ENCODE measurements at places on chromosomes 16 and 17.

GRCh38 chr17:81337476-81337879 lies 42.4 kb upstream of the SLC38A10 start:
- no peak for DNase-seq

DNA sequence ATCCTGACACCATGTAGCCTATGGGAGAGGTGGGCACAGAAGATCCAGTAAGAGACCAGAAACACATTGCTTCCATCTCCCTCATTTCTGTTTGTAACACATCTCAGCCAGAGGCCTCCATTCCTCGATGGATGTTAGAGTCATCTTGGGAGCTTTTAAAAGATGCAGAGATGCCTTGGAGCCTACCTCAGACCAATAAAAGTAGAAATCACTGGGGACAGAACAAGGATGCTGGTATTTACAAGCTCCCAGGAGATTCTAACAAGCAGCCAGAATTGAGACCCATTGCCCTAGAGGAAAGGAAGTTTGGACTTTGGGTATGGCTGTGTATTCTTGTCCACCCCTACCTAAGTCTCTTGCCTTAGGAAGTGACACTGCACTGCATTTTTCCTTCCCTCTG lies 40.8 kb downstream of the HS3ST3A1 start:
- DNase-seq, result peak; percentile 20

DNA sequence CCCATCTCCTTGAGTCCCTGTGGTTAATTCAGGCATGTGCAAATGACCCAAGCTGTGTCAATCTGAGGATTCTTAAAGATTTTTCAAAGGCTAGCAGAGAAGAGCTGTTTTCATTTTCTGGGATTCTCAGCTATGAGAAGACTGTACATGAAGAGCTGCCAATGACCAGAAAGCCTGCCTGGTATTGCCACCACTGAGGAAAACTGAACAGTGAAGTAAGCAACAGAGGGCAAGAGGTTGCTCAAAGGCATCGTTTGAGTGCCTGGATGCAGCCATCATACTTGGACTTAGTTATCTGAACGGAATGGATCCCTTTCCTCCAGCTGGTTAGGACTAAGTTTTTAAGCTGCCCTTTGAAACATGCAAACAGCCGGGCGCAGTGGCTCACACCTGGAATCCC lies 38.4 kb downstream of the FAM20A start:
- no peak for DNase-seq

DNA sequence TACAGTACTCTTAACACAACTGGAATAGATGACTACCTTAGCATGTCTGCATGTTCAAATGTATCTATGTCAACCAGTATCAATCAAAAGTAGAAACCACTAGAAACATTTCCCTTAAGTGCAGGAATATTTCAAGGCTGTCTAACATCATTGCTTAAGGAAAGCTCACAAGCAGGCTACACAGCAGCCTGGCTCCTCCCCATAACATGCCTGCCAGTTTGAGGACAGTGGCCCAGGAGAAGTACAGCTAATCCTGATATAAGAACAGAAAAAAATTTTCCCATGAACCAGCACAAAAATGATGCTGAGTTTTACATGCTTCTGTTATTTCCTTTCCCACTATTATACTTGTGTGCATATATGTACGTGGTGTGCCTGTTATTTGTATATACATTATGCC lies 175.1 kb downstream of the MYO1D start:
- no peak for DNase-seq

DNA sequence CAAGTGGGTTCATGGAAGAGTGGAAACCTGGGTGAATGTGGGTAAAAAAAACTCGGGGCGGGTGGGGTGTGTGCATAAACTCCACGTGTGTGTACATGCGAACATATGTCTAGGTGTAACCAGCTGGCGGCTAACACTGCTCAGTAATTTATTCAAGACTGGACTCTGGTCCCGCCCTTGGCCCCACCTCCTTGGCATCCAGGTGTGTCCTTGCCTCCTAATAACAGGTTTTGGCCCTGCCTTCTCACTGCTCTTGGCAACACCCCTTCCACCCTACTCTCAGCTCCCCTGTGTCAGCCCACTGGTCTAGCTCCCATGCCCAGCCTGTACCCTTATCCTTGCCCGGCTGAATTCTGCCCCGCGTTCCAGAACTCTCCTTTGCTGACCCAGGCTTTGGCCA lies 8.3 kb downstream of the FLII start:
- no peak for DNase-seq

DNA sequence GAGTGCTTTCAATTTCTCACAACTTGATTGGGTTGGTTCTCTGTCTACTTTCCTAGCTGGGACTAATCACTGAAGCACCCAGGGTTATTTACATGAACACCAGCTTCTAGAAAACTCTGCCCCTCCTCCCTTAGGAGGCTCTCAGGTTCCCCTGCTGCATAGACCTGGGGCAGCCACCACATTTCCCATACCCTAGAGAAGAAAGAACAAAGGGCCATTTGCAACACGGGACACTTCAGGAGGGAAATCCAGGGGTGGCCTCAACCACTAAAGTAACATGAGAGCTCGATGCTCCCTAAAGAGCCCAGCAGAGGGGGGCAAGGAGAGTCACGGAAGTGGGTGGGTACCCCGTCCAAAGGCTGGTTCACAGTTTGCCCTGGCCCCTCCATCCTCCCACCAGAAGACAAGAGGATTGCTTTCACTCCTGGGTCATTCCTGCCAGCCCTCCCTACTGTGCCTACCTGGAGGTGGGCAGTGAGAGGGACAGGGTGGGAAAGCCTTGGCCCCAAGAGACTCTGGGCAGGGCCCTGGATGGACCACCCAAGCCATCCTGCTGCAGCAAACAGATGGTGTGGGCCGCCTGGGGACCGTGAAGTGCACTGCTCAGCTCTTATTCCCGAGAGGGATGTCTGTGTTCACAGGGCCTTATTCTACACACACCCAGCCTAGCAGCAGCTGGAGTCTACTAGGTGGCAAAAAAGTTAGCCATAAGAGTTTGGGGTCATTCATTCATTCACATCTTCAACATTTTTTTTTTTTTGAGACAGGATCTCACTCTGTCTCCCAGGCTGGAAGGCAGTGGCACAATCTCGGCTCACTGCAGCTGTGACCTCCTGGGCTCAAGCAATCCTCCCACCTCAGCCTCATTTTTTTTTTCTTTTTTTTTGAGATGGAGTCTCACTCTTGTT lies 392.1 kb downstream of the SOX9 start:
- no peak for DNase-seq

GRCh38 chr16:31709181-31709580 lies 164.4 kb upstream of the ZNF267 start:
- DNase-seq, result no peak

GRCh38 chr17:66929591-66929990 lies 34.9 kb upstream of the CACNG4 start:
- no peak for DNase-seq

GRCh38 chr17:4945176-4945943 lies 3.0 kb downstream of the PFN1 start:
- DNase-seq, result peak; percentile 92

DNA sequence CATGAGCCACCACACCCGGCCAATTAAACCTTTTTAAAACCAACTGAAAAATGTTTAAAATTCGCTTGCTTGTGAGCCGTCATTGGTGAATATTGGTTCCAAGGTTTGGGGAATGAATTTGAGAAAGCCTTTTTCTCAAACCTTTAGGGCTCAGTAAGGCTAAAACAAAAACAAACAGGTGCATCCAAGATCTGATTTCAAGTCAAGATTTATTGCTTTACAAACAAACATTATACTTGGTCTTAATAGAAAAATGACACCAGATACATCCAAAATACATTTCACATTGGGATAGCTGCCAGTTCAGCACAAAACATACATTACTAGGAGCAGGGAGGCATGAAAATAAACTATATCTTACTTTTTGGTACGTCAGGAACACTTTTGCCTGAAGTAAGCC lies 5.4 kb downstream of the C17orf58 start:
- DNase-seq, result no peak

DNA sequence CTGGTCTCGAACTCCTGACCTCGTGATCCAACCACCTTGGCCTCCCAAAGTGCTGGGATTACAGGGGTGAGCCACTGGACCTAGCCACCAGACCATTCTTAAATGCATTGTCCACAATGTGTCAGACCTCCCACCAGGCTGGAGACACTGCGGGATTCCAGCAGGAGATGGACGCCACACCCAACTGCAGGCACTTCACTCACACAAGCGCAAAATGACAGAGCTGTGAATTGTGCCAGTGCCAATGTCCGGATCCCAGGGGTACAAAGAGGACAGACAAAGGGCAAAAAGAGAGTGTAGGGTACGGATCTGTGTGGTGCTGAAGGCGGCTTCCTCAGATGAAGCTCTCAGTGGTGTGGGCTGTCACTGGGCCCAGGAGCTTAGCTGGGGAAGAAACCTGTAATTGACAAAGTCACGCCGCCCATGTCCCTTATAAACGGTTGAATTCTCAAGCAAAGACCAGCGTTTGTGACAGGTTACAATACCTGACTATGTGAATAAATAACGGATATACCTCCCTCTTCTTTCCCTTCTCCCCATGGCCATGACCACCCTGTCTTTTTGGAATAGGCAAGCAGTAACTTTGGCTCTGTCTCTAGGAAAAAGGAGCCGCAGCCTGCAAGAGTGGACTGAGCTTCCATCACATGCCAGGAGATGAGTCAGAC lies 40.0 kb downstream of the HS3ST3A1 start:
- DNase-seq, result peak; percentile 75

GRCh38 chr17:15408803-15409202 lies 58.6 kb downstream of the CDRT4 start:
- DNase-seq, result no peak

GRCh38 chr17:81306898-81307510 lies 11.9 kb upstream of the SLC38A10 start:
- DNase-seq, result no peak

DNA sequence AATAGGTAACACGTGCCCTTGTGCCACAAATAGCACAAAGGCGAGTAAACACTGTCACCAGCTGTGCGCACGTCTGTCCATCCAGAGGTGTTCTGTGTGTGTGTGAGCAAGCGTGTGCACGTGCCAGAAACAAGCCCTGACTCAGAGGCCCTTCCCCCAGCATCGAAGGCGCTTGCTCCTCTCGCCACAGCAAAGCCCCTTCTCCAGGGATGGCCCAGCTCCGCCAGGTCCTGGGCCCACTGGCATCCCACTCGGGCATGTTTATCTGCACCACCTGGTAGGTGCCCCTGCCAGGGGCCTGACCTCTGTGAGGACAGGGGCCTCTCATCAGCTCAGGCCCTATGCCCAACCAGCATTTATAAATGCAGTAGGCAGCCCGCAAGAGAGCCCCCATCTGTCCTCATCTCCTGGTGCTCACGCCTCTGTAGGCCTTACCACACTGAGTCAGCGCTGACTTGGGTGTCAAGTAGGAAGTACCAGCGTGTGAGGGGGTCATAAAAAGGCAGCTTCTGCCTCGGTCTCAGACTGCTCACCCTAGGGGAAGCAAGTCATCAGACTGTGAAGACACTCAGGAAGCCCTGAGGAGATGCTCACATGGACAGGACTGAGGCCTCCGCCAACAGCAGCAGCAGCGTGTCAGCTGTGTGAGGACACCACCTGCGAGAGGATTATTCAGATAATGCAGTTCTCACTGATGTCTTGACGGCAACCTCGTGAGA lies 10.8 kb downstream of the TMEM235 start:
- no peak for DNase-seq

DNA sequence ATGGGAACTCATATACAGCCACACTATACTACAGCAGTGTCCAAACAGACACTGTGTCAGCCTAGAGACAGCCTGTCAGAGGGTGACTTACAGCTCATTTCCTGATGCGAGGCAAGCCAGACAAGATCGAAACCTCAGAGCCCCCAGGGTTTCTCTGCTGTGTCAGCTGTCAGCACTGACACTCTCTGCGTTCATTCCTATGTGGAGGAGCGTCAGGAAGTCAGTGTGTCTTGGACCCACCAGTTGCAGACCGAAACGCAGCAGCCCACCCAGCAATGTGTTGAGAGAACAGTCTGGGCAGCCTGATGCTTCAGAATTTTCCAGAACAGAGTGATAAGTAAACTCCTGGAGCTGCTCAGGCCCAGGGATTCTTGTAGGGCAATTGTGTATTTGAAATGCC lies 20.6 kb upstream of the MAPT start:
- no peak for DNase-seq

GRCh38 chr16:70391446-70391845 lies 44.7 kb downstream of the DDX19A start:
- DNase-seq, result no peak

Measured in ACHN (cell line).